ENCODE measurements at places on chromosomes 2 and 18. TPM values are rescaled to one million over a fixed set of nuclear protein-coding genes. Genes with fewer than 3 reads are reported as not detected.

D2HGDH gene
- 28.5 TPM for total RNA-seq

ABCB11 gene
- 0.11 TPM for total RNA-seq

DNA sequence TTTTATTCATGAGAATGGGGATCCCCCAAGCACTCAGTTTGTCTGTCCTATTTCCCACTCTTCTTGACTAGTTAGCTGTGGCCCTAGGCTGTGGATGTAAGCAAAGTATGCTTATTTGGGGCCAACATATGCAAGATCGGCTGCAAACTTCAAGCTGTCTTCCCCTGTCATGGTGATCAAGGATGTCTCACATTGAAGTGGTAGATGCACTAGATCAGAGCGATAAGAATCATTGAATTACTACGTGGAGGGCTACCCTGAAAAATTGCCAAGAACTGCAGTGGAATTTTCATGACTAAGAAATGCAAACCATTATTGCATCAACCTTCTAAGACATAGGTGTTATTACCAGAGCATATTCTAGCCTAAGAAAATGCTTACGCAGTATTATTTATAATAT, 527.4 kb downstream of the RNF144A start:
- H3K27me3 ChIP-seq: no peaks in the 10 kb centered on the region
- H3K36me3 ChIP-seq: no peaks in the 10 kb centered on the region
- H3K4me1 ChIP-seq: no peaks in the 10 kb centered on the region

PLGLB2 gene
- total RNA-seq: 0.87 TPM

AMER3 gene
- not detected for total RNA-seq

DNA sequence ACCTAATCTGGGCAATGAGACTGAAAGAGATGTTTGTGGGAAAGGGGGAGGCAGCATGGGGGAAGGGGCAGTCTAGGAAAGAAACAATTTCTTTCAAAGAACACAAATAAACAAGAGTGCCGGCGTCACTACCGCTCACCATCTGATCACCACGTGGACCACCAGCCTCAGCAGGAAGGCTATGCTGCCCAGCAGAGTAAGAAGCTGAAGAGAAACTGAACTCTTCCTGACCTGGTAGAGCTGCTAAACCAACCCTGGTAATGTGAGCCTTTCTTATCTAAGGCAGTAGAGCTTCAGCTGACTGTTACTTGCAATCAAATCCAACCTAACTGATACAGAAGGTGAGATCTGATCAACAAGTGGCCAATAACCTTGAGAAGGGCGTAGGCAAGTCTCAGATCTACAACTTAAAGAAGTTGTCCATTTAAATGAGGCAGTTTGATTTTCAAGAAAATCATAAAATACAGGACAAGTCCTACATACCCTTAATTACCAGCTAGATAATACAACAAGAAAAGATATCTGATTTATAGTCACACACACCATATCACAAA, 44.2 kb upstream of the SPTBN1 start:
- H3K36me3 ChIP-seq: no peaks in the 10 kb centered on the region
- no peak overlapping the region for H3K27ac ChIP-seq
- H3K27me3 ChIP-seq: 0 out of 2 replicates have a peak, but pooled peaks cover 4% of the 10 kb centered on the region
- no peaks in the 10 kb centered on the region for H3K4me1 ChIP-seq

LAMA1 gene
- not detected for total RNA-seq

DNA sequence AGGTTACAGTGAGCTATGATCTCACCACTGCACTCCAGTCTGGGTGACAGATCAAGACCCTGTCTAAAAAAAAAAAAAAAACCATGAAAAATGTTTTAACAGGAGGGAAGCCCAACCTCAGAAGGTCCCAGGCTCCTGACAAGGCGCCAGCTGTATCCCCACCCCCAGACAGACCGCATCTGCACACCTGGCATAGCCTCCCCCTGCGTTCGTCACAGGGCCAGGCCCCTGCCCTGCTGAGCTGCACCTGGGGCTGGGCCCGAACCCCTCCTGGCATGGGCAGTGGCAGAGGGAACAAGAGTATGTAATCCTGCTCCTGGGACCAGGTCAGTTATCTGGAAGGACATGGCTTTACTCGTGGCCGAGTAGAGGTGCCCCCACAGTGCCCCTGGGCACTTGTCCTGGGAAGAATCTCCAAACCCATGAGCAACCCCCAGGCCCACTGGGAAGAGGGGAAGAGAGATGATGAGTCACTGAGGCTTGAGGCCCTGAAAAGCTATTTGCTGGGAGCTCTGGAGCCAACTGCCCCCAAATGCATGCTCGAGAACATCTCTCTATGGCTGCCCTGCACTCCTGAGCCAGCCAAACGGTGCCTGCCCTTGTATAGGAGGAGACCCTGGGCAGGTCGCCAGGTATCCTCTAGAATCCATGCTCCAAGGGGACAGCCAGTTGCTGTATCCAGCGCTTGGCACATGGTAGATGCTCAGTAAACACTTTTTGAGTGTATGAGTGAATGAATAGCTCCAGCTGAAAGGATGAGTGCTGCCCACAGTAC, 265.5 kb downstream of the ATAD2B start:
- no peaks in the 10 kb centered on the region for H3K36me3 ChIP-seq
- DNase-seq: no peak
- no peak overlapping the region for H3K27ac ChIP-seq
- H3K27me3 ChIP-seq: no peaks in the 10 kb centered on the region
- no peak overlapping the region for H3K4me3 ChIP-seq

GRCh38 chr18:26708806-26709716, 156.4 kb downstream of the AQP4 start:
- no peaks in the 10 kb centered on the region for H3K36me3 ChIP-seq
- H3K27ac ChIP-seq: no peak overlapping the region
- H3K4me1 ChIP-seq: no peaks in the 10 kb centered on the region
- DNase-seq: no peak
- no peak overlapping the region for H3K4me3 ChIP-seq

GRCh38 chr2:185796758-185797157, 58.2 kb downstream of the FSIP2 start:
- H3K36me3 ChIP-seq: no peaks in the 10 kb centered on the region
- H3K4me3 ChIP-seq: no peak overlapping the region
- DNase-seq: no peak

SLC20A1 gene
- total RNA-seq: 209 TPM

DNA sequence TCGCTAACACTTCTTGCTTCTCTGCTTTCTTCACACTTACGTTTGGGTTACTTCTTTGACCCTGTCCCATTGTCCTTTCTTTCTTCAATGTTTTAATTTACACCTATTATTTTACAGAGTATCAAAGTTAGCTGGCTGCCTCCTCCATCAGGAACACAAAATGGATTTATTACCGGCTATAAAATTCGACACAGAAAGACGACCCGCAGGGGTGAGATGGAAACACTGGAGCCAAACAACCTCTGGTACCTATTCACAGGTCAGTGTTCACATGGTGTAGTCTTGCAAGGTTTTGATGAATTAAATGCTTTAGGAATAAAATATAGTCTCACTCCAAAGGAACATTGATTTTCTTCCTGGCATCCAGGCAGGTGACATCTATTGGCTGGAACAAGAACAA, 919.0 kb downstream of the MBD2 start:
- H3K36me3 ChIP-seq: no peaks in the 10 kb centered on the region
- H3K27me3 ChIP-seq: no peaks in the 10 kb centered on the region
- H3K4me3 ChIP-seq: no peak overlapping the region
- no peaks in the 10 kb centered on the region for H3K4me1 ChIP-seq
- H3K27ac ChIP-seq: no peak overlapping the region

DNA sequence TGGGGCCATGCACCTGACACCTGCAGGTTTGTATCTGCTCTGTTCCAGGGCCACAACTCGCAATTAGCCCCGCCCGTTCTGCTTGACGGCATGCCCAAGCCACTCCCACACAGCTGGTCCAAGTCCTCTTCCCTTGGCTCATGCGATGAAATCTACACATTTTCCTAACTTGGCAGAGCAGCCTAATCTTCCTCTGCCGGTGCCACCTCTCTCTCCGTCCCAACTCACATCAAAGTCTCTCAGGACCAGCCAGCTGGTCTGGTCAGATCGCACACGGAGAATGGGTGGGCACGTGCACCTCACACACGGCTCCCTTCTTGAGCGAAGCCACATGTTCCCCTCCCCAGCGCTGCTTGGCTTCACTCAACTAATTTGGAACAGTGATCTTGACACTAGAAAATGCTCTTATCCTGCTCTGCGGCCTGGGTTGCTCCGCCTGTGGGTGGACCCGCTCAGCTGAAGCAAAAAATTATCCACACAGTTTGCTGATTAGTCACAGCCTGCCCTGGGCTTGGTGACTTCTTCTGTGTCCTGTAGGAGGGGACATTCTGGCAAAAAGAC, 176.7 kb downstream of the NRP2 start:
- H3K4me1 ChIP-seq: no peaks in the 10 kb centered on the region
- no peak overlapping the region for H3K4me3 ChIP-seq
- no peak for DNase-seq
- H3K27me3 ChIP-seq: peaks cover 74% of the 10 kb centered on the region
- no peaks in the 10 kb centered on the region for H3K36me3 ChIP-seq
- H3K27ac ChIP-seq: no peak overlapping the region

DNA sequence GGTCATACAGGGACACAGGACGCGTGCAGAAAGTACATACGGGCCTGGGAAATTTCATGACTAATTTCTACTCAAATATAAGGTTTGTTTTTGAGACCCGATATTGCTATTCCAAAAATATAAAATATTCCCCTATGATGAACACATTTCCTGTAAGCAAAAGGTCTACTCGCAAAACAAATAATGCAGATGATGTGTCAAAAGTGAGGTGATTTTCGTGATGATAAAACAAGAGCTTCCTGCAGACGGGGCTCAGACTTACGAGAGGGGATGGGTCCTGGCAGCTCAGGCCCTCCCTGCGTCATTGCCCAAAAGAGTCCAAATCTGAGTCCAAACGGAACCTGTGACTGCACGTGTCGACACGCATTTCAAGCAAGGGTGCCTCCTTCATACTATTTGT, 62.7 kb downstream of the MBP start:
- H3K4me1 ChIP-seq: peaks cover 84% of the 10 kb centered on the region
- H3K4me3 ChIP-seq: no peak overlapping the region
- H3K36me3 ChIP-seq: peaks cover 3% of the 10 kb centered on the region
- peak; percentile 76 for DNase-seq
- no peaks in the 10 kb centered on the region for H3K27me3 ChIP-seq
- peak overlapping the region; percentile 99 for H3K27ac ChIP-seq

DNA sequence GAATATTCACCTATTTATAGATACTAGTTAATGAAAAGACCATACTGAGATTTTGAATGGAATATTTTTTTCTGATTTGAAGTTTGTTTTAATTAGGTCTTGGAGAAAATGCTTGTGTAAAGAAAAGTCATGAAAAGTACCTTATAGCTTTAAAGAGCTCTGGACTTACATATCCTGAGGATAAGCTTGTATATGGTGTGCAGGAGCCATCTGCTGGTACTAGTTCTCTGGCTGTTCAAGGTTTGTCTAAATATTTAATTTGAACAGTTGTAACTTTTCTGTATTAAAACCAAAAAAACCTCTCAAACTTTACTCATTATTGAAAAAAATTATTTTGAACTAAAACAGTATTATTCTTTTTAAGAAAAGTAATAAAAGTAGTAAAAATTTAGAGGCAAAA, 50.1 kb downstream of the UBR3 start:
- H3K27me3 ChIP-seq: no peaks in the 10 kb centered on the region
- H3K36me3 ChIP-seq: peaks cover 8% of the 10 kb centered on the region
- H3K27ac ChIP-seq: no peak overlapping the region

SULT1C4 gene
- not detected for total RNA-seq

GRCh38 chr2:127614731-127615130, 31.2 kb upstream of the GPR17 start:
- H3K4me1 ChIP-seq: peaks cover 50% of the 10 kb centered on the region
- no peak overlapping the region for H3K4me3 ChIP-seq
- peak; percentile 81 for DNase-seq
- peak overlapping the region; percentile 95 for H3K27ac ChIP-seq

OSBPL6 gene
- 4.0 TPM for total RNA-seq

DNA sequence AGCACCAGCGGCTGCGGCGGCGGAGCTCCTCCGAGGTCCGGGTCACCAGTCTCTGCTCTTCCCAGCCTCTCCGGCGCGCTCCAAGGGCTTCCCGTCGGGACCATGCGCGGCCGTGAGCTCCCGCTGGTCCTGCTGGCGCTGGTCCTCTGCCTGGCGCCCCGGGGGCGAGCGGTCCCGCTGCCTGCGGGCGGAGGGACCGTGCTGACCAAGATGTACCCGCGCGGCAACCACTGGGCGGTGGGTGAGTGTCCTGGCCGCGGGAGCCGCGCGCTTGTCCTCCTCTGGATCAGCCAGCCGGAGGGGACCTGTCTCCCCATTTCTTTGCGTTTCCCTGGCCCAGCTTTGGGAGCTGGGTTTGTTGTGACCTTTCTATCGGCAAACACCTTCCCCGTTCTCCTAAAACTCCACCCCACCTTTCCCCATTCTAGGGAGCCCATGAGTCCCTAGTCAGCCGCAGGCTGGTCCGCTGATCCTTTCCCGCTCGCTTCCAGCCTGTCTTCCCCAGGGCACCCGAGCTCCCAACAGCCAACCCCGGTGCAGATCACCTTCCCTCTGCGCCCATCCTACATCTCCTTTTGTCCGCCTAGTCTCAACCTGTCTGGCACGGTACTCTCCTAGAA, 316 bp downstream of the GRP start:
- H3K27me3 ChIP-seq: peaks cover 88% of the 10 kb centered on the region
- no peaks in the 10 kb centered on the region for H3K36me3 ChIP-seq
- no peak for DNase-seq
- H3K4me1 ChIP-seq: no peaks in the 10 kb centered on the region
- H3K4me3 ChIP-seq: no peak overlapping the region

GCG gene
- not detected for total RNA-seq

TMEM169 gene
- total RNA-seq: not detected

CHMP3 gene
- total RNA-seq: 54.4 TPM

PAIP2B gene
- 3.8 TPM for total RNA-seq

ARHGAP15 gene
- not detected for total RNA-seq

DCC gene
- total RNA-seq: not detected

DNA sequence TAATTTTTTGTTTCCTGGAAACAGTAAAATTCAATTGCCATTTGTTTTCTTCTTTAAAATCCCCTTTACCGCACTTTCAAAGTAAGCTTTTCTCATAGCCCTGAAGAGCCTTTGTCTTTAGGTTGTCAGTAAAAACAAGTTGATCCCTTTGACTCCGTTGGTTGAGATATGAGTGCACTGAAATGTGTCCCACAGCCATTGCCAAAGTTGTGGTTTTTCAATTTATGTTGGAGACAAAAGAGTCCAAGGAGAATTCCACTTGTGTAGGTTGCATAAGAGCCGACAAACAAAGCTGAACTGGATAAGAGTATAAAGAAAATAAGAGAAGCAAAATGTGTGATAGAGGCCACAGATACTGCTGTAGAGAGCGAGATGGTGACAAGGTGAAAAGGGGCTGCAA, 26.1 kb upstream of the HNMT start:
- no peaks in the 10 kb centered on the region for H3K36me3 ChIP-seq
- no peak overlapping the region for H3K27ac ChIP-seq

GPR45 gene
- not detected for total RNA-seq

DNA sequence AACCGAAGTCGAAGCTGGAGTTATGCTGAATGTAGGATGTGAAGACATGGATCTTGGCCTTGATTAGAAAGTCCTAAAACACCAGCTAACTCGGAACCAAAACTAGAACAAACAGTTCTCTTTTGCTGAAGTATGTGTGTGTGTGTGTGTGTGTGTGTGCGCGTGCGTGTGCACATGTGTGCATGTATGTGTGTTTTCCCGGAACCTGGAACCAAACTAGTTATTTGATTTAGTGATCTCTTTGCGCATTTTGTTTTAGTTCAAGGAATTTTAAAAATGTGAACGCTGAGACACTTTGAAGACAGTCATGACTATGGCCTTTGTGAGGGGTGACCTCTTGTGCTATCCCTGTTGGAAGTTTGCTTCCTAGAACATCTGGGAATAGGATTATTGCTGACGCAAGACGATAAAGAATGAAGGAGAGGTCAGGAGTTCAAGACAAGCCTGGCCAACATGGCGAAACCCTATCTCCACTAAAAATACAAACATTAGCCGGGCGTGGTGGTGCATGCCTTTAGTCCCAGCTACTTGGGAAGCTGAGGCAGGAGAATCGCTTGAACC, 23.8 kb downstream of the FHL2 start:
- H3K27me3 ChIP-seq: no peaks in the 10 kb centered on the region
- H3K27ac ChIP-seq: no peak overlapping the region
- peaks cover 62% of the 10 kb centered on the region for H3K36me3 ChIP-seq
- no peak overlapping the region for H3K4me3 ChIP-seq
- peaks cover 44% of the 10 kb centered on the region for H3K4me1 ChIP-seq

B4GALT6 gene
- 1.4 TPM for total RNA-seq

All from PC-3 (cell line).